ENCODE measurements at places on chromosomes 4 and X.

DNA sequence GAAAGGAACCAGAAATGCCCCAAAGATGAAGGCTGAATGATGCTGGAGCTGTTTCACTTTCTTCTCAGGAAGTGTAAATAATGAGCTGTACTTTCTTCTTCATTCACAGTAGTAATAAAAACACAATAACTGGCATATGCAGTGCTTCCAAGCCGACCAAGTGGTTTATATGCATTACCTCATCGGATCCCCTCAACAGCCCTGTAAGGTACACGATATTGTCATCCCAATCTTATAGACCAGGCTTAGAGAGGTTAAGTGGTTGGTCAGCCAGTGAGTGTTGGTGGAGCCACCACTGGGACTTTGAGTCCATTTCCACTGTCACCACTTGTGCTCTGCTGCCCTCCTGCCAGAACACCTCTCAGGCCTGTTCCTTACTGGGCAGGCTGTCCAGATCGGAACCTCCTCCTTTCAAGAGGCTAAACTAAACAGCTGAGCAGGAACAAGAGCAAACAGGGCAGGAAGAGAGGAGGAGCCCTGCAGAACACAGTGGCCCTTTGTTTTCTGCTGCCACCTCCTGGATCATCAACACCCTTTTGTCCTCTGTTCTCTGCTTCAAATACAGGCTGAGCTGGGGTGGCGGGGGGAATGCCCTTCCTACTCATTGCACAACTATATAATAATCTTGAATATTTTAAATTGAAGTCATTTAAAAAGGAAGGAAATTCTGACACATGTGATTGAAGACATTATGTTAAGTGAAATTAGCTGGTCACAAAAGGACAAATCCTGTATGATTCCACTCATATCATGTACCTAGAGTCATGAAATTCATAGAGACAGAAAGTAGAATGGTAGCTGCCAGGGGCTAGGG, 112.5 kb upstream of the ATP6AP2 start:
- DNase-seq, result peak; percentile 37

DNA sequence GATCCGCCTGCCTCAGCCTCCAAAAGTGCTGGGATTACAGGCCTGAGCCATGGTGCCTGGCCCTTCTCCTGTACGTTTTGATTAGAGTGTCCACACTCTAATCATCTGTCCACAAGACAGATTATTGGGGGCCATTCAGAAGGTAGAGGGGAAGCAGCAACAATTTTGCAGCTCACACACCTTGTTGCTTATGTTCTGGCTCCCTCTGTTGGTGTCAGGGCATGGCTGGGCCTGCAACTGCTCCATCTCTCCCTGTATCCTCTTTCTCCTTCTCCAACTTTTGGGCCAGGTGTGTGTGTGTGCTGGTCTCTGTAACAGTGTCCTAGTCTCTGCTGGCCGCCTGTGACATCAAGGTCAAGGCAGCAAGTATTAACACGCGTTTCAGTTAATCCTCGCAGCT, 125.5 kb upstream of the MBNL3 start:
- no peak for DNase-seq

GRCh38 chrX:5236096-5236495, 992.6 kb downstream of the NLGN4X start:
- no peak for DNase-seq

DNA sequence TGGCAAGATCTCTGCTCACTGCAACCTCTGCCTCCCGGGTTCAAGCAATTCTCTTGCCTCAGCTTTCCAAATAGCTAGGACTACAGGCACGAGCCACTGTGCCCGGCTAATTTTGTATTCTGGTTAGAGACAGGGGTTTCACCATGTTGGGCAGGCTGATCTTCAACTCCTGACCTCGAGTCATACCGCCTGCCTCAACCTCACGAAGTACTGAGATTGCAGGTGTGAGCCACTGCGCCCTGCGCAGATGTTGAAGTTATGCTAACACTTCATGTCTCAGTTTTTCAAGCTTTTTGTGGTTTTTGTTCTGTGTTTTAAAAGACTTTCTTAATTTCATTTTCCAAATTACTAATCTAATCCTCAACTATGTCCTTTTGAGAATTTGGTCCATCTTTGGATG, 154.4 kb upstream of the TLL1 start:
- DNase-seq, result no peak

DNA sequence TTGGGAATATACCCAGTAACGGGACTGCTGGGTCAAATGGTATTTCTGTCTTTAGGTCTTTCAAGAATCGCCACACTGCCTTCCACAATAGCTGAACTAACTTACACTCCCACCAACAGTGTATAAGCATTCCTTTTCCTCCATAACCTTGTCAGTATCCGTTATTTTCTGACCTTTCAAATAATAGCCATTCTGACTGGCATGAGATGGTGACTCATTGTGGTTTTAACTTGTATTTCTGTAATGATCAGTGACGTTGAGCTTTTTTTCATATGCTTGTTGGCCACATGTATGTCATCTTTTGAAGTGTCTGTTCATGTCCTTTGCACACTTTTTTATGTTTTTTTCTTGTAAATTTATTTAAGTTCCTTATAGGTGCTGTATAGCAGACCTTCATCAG, 81.2 kb downstream of the ADAM29 start:
- DNase-seq, result no peak

Measured in fibroblast of skin of right quadriceps (primary cell).